ENCODE measurements at places on chromosomes 1 and 21.
A peak's percentile ranks its signal among the peaks of the same experiment; 100 is the strongest.

GRCh38 chr1:206831650-206832049 lies 33.8 kb upstream of the IL20 start:
- DNase-seq = no peak

DNA sequence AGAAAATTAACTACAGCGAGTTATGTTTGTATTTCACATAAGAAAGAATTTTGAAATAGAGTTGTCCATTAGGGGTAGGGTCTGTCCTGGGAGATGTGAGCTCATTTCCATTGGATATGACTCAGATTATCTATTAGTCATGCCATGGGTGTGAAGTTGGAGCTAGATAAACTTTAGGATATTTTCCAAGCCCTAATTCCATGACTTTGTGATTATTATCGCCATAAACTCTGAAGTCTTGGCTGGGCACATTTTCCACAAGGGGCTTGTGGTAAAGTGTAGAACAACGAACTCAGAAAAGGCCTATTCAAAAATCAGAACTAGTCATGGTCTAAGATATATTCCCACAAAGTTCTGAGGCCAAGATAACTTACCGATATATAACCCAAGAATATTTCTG lies 396.6 kb downstream of the DPYD start:
- DNase-seq = no peak

DNA sequence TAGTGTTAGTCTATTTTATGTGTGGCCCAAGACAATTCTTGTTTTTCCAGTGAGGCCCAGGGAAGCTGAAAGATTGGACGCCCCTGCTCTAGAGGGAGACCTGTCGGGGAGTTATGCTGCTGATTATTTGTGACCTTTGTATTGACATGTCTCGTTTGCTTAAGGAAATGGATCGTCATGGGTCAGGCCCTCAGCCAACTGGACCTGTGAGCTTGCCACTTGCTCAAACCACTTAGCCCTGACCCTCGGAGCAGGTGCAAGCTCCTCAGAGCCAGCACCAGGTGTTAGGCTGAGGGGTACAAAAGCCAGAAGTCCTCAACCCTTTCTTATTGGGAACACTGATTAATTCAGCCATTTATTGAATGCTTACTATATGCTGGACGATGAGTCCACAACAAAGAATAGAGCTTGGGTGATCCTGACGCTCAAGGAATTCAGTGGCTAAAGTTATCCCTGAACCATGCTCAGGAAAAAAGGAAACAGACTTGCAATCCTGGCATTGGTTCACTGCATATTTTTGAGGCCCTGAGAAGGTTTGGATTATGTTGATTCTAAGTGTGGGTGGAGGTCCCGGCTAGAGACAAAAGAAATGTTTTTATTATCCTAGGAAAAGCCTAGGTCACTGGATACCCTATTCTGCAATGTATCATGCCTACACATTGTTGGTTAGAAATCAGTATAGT lies 19.0 kb downstream of the TGFB2 start:
- no peak for DNase-seq

GRCh38 chr21:34520764-34521508 lies 8.9 kb upstream of the KCNE1 start:
- DNase-seq = no peak

- no peak for DNase-seq
Measured at GRCh38 chr21:22758478-22758877, 1760.3 kb downstream of the NCAM2 start.

- no peak for DNase-seq
Measured at GRCh38 chr1:108750476-108751181, 4.2 kb downstream of the STXBP3 start.

- no peak for DNase-seq
Measured at GRCh38 chr1:197585809-197586208, 189.5 kb downstream of the DENND1B start.

DNA sequence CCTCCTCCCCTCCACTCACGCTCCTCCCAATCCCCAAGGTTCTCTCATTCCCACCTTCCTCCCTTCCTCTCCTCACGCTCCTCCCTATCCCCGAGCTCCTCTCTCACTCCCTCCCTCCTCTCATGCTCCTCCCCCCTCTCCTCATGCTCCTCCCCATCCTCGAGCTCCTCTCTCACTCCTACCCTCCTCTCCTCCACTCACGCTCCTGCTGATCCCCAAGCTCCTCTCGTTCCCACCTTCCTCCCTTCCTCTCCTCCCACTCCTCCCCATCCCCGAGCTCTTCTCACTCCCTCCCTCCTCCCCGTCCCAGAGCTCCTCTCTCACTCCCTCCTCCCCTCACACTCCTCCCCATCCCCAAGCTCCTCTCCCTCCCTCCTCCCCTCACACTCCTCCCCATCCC lies 31.4 kb downstream of the PGBD5 start:
- DNase-seq = no peak

DNA sequence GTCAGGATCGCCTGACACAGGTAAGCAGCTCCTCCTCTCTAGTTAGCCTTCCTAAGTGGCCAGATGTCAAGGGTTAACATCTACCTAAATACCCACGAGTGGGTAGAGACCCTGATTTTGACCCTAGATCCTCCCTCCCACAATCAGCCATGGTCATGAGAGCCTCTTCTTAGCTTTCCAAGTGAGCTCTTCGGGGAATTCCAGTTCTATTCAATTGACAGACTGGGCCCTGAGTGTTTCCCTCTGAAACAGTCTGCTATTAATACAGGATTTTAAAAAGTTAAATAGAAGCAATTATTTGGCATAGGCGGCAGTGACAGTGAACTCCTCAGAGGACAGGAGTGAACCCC lies 28.1 kb downstream of the C2CD2 start:
- DNase-seq = no peak

DNA sequence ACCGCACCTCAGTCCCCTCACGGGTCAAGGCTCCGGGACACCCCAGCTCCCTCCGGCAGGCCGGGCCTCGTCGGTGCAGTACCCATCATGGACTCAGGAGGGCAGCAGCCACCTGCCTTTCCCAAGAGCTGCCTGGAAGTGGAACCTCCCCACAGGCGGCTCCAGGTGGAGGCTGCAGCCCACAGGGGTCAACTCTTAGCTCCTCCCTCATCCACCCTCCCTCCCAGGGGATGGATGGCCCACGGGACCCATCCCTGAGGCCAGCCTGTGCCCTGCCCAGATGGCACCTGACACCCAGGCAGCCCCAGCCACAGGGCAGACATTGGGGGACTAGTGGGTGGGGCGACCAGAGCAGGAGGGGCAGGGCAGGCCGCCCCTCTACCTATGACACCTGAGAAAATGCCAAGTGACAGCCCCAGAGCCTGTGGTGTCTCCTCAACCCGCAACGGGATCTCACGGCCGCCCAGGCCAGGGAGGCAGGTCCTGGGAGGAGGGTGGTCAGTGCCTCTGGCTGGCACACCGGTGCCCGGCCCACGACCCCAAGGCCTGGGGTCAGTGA lies 1.2 kb upstream of the ARHGEF16 start:
- peak; percentile 75 for DNase-seq

- no peak for DNase-seq
Measured at GRCh38 chr1:61520401-61520800, 204.5 kb downstream of the TM2D1 start.

GRCh38 chr1:43354936-43355335 lies 3.8 kb upstream of the CDC20 start:
- DNase-seq = no peak

- no peak for DNase-seq
Measured at GRCh38 chr1:33852711-33853110, 11.2 kb upstream of the HMGB4 start.

GRCh38 chr1:10530281-10530740 lies 55.6 kb downstream of the PEX14 start:
- DNase-seq = no peak

DNA sequence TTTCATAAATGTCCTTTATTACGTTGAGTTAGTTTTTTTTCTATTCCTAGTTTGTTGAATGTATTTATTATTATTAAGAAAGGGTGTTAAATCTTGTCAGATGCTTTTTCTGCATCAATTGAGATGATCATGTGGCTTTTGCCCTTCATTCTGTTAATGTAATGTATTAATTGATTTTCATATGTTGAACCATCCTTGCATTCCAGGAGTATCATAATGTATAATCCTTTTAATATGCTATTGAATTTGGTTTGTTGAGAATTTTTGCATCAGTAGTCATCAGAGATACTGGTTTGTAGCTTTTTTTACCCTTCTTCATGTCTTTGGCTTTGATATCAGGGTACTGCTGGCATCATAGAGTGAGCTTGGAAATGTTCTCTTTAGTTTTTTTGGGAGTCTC lies 100.0 kb downstream of the POFUT2 start:
- DNase-seq = no peak

GRCh38 chr1:157976888-157977287 lies 16.6 kb upstream of the KIRREL1 start:
- no peak for DNase-seq

DNA sequence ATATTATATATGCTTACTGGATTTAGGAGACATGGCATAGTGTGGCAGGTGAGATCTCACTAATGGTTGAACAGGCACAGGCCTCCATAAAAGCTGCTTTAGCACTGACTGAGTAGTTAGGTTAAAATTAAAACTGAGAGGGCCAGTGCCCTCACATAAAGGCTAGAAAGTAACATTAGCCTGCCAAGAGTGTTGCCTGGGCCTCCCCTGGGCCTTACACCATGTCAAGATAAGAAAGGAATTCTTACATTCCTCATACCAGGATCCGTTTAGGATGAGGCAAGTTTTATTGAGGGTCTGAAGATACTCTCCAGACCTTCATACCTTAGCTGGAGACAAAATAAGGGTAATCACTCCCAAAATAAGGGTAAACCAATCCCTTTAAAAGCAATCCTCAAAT lies 1011.8 kb downstream of the PLA2G4A start:
- DNase-seq = no peak

GRCh38 chr1:150999926-151000325 lies 6.8 kb downstream of the MINDY1 start:
- DNase-seq = no peak

DNA sequence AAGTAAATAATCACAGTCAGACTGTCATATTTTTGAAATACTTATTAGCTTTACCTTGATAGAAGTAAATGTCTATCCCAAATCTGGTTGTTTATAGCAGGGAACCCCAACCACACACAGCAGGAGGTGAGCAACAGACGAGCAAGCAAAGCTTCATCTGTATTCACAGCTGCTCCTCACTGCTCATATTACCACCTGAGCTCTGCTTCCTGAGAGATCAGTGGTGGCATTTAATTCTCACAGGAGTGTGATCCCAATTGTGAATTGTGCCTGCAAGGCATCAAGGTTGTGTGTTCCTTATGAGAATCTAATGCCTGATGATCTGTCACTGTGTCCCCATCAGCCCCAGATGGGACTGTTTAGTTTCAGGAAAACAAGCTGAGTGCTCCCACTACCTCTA lies 104.3 kb downstream of the GPATCH2 start:
- DNase-seq = no peak
